SIG-M5 (cell line): ENCODE measurements at places on chromosomes 12 and 14.

- no peak for DNase-seq
Observed at GRCh38 chr14:72851635-72852034, 42.3 kb downstream of the DPF3 start.

DNA sequence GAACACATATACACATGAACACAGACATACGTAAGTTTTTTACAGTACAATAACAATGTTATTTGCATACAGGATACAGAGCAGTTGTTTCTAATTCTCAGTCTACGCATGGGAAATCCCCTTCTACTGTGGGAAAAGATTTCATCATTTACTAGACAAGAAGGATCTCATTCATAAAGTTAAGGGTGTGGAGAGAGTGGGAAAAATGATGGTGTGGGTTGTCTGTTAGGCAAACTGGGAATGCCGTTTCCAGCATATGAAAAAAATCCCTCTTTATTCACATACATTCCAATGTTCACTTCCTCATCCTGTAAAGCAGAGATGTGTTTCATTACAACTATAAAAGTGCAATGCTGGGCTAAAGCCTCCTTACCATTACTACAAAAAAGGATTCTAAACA, 120.9 kb downstream of the SINHCAF start:
- no peak for DNase-seq

DNA sequence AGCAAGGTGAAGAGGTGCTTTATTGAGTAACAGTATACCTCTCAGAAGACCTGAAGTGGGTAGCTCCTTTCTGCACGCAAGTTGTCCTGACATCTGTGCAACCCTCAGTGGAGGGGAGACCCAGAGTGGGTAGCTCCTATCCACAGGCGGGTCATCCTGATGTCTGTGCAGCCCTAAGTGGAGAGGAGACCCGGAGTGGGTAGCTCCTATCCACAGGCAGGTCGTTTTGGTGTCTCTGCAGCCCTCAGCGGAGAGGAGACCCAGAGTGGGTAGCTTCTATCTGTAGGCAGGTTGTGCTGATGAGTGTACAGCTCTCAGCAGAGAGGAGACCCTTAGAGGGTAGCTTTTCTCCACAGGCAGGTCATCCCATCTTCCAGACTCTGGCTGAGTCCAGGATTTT, 45.1 kb upstream of the PRPF39 start:
- DNase-seq, result no peak

GRCh38 chr12:127750076-127750840, 516.7 kb upstream of the TMEM132C start:
- DNase-seq, result no peak

GRCh38 chr14:57962325-57963035, 96.6 kb upstream of the SLC35F4 start:
- DNase-seq, result no peak

DNA sequence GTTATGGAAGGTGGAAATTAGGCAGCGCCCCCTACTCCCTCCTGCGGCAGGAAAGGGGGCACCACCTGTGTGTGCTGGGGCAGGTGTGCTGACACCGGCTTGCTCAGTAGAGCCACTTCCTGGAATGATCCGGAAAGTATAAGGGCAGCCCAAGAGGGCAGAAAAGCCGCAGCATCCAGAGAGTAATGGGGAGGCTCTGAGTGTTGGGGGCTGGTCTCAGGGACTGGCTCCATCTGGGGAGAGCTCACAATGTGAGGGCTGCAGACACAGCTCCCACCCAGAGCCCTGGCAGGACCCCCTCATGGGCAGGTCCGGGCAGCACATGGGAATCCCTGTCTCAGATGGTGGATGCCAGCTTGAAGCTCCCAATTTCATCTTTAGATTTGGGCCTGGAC, 187.6 kb upstream of the C14orf180 start:
- no peak for DNase-seq

DNA sequence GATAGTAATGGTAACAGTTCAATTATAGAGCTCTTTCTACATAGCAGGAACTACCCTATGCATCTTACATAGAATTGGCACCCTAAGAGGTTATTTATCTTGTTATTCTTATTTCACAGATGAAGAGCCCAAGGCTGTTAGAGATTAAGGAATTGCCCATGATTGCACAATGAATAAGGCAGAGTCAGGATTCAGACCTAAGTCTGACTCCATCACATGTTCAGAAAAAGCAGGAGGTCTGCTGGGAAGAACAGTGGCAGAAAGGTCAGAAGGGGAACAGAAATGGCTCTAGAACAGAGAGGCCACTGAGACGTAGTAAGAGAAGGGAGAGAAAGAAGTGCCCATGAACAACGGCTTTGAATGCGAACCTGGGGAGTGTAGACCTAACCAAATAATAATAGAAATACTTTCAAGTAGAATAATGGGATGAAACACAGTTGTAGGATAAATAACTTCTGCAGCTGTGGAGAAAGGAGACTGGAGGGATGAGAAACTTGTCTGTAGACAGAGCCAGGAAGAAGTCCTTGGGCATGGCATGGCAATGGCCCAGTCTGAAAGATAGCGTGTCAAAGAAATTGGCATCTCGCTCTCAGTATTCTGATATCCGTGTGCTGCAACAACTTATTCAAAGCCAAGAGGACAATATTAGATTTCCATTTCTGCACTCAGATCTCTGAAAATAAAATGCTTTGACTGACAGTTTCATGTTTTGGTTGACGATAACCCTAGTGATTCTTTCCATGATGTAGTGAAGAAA, 17.6 kb downstream of the MYBPC1 start:
- DNase-seq, result no peak

DNA sequence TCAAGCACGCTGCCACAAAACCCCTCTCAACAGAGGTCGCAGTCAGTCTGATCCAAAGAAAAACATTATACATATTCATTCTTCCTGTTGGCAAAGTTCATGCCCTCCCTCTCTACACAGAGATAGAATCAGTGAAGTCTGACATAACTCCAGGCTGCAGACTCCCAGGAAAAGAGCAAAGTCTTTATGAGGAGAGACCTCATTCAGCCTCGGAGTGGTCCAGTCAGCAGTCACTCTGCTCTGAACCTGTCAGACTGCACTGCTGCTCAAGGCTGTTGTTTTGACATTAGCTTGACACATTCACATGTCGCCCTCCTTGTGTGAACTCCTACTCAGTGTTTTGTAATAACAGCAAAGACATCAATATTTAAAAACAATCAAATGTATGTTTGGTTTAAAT, 241.2 kb upstream of the G2E3 start:
- DNase-seq, result no peak

- no peak for DNase-seq
Observed at GRCh38 chr12:111653596-111653995, 32.2 kb downstream of the BRAP start.
